Esophagus mucosa (tissue), 1 donor: ENCODE measurements at places on chromosomes 2 and 18.

DNA sequence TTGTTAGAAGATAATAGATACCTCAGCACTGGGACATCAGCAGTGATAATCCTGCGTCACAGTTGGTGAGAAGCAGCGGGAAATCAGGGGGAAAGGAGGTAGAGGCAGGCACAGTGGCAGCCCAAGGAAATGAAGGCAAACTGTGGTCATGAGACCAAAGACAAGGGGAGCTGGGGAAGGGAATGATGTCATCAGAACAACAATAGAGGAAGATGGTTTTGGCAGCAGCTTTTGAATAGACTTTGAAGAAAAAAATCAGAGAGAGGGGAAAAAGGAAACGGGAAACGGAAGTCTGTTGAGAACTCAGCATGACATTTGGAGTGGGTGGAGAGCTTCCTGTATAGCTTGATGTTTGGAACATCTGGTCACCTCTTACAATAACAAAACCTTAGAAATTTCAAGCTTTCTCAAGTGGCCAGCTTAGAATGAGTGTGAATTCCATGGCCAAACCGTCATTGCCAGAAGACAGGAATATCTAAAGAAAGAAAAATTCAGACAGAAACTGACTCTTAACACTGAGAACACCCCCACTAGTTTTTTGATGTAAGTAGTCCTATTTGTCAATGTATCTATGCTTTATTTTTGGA lies 18.4 kb upstream of the YES1 start:
- ATAC-seq, result peak; percentile 40

GRCh38 chr2:45055162-45055605 lies 45.9 kb upstream of the SIX2 start:
- no peak for ATAC-seq

DNA sequence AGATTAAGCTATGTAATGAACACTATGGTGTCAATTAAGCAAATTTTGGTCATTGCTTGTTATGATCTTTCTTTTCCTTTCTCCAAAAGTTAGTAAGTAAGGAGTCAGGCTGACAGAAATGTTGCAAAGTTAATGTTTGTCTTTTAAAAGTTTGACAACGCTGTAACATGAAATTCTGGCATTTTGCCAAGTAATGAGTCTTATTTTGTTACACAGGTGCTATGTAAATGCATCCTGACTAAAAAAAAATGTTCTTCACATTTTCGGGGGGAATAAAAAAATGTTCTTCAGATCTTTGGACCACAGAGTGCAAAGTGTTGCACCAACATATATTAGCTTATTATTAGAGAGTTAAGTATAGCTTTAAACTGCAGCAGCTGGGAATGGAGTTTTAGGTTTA lies 54.8 kb upstream of the PROKR1 start:
- ATAC-seq, result no peak

GRCh38 chr2:197273485-197273884 lies 37.1 kb downstream of the ANKRD44 start:
- ATAC-seq, result no peak

GRCh38 chr2:182043021-182043420 lies 57.4 kb downstream of the PPP1R1C start:
- no peak for ATAC-seq

- ATAC-seq, result no peak
These were observed 188.7 kb upstream of the SATB2 start for GRCh38 chr2:199646439-199646838.

DNA sequence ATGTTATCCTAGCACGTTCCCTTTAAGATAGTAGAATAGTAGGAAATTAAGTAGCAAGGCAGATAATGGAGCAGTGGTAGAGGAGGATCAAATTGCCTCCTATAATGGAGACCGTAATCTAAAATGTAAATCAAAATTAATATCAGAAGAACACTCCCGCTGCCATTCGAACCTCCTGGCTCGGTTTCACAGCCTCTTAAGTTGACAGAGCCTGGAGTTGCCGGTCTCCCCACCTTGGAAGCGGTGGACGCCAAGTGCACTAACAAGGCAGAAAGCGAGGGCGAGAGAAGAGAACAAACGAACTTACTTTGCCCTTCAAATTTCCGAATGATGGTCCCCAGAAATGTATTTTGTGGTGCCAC lies 450 bp downstream of the KCNH7 start:
- no peak for ATAC-seq

DNA sequence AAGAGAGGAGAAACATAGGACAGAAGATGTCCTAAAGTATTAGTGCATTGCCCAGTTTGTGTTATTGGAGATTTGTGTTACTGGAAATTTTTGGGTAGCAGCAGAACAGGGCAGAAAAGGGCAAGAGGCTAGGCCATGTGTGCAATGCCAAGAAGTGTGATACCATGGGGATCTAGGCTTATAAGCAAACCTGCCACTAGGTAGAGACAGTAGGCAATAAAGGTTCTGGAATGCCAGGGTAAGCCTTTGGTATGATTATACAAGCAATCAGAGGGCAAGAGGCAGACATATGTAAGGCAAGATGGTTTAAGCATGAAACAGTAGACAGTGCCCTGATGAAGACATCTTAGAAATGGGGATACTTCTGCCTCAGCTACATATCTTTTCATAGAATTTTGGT lies 12.3 kb upstream of the CERS6 start:
- no peak for ATAC-seq

- no peak for ATAC-seq
These were observed 124.0 kb downstream of the GATA6 start for GRCh38 chr18:22293417-22293816.

DNA sequence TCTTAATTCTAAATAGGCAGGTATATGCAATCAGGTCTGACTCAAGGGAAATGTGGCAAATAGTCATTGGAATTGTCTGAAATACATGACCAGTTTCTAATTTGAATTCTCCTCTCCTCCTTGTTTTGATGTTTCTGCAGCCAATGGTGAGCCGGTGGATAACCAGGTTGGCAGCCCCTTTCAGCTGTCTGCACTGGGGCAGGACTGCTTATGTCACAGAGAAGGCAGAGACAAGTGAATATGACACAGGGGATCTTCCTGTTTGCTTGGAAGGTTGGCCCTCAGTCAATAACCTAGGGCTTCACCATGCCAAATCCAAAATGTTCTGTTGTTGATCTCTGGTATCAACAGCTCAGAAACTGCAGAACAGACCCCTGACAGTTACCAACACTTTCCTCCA lies 12.1 kb downstream of the MYT1L start:
- no peak for ATAC-seq

- ATAC-seq, result no peak
These were observed 16.4 kb downstream of the NDC80 start for GRCh38 chr18:2587788-2588187.

GRCh38 chr2:163011000-163011399 lies 172.4 kb upstream of the KCNH7 start:
- no peak for ATAC-seq

DNA sequence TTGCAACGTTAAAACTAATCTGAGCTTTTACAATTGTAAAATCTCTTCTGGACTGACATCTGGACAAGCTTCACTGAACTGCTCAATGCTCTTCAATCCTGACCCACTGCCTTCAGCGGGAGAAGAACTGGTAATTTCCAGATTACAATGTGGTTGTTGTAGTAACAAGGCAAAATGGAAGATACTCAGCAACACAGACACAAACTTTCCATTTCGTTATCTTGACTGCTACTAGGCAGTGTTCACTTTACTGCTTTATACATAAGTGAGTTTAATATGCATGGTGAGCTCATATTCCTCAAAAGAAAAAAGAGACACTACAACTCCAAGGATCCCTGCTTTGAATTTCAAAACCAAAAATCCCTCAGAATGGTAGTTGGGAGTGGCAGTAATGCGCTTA lies 51.9 kb downstream of the GRB14 start:
- ATAC-seq, result no peak

DNA sequence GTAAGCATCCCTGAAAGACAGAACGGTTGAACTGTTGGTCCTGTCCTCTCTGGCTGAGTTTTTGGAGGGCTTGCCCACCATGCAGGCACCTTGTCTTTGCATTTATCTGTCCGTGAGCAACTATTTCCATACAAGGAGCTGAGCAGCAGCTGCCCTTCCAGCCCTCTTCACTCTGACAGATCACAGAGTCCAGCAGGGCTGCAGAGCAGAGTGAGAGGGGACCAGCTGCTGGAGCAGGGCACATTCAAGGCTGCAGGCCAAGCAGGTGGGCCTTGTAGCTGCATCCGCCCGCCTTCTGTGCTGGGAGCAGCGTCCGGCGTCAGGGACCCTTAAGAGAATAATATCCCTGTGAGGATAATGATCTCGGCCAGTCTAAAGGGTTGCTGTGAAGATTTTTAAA lies 9.5 kb downstream of the SMYD1 start:
- ATAC-seq, result no peak

DNA sequence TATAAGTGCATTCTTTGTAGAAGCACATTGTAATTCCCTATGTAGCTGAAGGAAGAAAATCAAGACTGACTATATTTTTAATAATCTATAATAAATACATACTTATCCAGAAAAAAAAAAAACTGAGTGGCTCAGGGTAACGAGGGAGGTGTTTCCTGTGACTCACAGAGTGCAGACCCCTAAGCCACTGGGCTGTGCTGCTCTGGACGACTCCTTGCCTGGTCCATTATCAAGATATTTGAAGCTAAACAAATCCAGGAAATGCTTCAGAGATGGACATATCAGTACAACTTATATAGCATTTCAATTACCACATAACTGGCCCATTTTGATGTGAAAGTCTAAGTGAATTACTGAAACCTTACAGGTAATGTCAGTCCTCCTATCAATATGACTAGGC lies 80.6 kb downstream of the PIGN start:
- ATAC-seq, result no peak

DNA sequence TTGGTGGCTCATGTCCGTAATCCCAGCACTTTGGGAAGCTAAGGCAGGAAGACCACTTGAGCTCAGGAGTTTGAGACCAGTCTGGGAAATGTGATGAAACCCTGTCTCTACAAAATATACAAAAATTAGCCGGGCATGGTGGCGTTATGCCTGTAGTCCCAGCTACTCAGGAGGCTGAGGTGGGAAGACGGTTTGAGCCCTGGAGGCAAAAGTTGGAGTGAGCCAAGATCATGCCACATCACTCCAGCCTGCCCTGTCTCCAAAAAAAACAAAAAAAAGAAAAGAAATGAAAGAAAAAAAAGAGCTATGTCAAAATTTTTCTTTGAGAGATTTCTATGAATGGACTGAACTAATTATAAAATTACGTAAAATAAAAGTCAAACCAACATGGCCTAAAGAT lies 34.7 kb downstream of the ROCK2 start:
- no peak for ATAC-seq

- no peak for ATAC-seq
These were observed 58.2 kb downstream of the PMAIP1 start for GRCh38 chr18:59957957-59958356.

DNA sequence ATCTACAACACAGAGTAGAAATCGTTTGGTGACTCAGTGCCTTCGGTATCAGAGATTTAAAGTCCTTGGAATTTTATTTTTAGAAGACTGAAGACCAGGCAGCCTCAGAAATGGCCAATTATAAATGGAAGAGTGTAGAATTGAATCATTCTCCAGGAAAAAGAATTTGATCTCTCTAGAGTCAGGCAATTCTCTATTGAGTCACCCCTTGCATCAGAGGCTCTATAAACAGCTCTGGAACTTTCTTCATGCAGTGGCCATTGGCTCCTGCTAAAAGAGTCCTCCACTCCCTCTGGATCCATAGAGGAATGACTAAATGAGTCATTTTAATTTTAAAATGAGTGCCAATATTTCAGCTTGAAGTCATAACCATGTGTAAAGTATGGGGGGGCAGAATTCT lies 816.2 kb downstream of the TDRD15 start:
- ATAC-seq, result no peak
